Bronchial epithelial cell (primary cell): ENCODE measurements at places on chromosomes 6 and 20.
A peak's percentile ranks its signal among the peaks of the same experiment; 100 is the strongest.

DNA sequence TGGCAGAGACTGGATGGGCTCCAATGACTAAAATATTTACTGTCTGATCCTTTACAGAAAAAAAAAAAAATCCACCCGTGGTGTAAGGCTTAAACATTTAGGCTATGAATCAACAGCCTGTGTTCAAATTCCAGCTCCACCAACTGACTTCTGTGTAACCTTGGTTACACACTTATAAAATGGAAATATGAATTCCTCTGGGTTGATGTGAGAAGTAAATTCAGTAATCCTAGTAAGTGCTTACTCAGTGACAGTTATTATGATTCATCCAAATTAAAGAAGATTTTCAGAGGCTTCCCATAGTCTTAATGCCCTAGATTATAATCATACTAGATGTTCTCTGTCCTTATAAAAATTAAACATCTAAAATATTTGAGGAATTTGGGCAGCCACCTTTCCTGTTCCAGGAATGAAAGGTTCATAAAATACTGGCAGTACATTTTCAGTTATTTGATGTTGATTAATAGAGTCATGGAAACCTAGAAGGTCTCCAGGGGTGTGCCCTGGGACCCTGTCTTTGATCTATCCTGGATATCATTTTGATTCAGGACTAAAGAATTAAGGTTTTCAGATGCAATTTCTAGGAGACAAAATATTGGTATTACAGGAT, 180.3 kb upstream of the ZNF217 start:
- peak; percentile 97 for DNase-seq

DNA sequence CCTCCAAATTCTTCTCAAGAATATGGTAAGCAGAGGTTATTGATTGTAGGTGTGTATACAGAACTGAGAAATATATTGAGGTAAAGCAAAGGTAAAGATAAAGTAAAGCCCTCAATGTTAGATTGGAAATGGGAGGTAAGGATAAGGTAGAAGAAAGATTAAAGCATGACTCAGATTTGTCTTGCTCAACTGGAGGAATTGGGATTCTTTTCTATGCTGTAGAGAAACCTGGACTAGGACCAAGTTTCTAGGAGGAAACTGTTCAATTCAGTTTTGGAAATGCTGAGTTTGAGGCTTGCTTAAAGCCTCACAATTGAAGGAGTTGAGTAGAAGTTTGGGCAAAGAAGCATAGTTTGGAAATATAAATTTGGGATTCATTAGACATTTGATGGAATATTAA, 634.0 kb upstream of the PTCHD4 start:
- DNase-seq: peak; percentile 88

GRCh38 chr6:35894776-35895175, 26.1 kb downstream of the SRPK1 start:
- no peak for DNase-seq

- DNase-seq: no peak
These were observed 50.9 kb downstream of the CCN2 start for GRCh38 chr6:131900231-131900630.

GRCh38 chr20:50708845-50709635, 17.7 kb upstream of the RIPOR3 start:
- DNase-seq: no peak

- DNase-seq: no peak
These were observed 123.0 kb upstream of the SNX9 start for GRCh38 chr6:157699777-157700636.

DNA sequence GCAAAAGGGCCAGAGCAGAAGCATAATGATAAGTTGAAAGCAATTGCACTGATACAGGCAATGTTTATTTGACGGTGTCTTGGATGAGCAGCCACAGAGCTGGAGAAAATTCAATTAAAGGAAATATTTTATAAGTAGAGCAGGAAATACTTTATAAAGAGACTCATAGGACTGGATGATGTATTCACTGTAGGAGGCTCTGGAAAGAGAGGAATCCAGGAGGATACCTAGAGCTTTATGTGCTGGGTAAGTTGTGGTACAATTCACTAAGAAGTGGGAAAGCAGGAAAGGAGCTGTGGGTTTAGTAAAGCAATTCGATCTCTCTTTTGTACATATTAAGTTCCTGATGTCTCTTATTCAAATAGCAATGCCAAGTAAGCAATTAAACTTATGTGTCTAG, 86.3 kb downstream of the C6orf118 start:
- DNase-seq: no peak

DNA sequence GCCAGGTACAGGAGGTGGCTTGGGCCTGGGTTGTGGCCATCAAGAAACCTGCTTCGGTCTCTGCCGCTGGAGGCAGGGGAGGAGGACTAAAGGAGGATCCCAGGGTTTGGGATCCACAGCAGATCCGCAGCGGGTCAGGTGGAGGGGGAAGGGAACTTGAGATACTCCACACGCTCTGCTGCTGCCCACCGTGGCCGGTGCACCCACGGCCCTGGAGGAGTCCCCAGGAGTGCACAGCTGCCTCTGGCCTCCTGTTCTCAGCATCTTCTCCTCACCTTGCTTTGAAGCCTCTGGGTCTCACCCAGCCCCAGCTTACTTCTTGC, 286.8 kb downstream of the CDH4 start:
- no peak for DNase-seq

DNA sequence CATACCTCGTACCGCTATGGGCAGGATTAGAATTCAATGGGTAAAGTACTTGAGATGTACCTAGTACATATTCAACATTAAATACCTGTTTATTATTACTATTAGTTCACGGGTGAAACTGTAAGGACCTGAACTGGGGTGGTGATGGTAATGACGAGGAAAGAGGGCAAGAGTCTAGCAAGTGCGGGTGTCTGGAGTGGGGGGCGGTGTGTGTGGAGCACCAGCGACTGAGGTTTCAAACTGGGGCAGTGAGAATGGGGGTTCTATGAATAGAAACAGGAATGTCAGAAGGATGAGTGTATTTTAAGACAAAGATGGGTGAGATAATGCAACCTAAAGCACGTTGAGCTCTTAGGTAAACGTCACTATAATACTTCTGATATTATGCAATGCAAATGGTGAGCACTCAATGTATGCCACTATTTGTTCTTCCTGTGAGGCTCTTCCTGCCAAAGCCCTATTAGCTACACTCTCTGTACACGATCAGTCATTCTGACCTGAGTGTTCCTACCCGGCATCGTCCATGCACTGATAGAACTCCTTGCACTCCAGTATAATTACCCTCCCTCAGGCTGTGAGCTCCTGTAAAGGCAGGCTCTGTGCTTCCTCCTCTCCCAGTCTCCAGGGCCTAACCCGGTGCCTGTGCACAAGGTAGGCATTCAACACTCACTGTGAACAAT, 55.0 kb downstream of the ALDH5A1 start:
- DNase-seq: peak; percentile 32

DNA sequence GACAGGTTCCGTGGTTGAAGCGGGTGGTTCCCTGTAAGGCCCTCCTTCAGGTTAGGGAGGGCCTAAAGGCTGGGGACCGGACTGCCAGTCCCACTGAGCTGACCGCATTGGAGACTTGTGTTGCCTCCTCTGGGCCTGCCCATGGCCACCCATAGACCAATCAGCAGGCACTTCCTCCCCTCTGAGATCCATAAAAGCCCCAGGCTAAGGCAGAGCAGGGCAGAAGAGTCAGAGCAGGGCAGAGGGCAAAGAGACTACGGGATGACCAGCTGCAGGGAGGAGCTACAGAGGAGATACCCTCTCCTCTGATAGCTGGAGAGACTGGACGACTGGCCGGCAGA, 537.4 kb downstream of the TENT5A start:
- no peak for DNase-seq

GRCh38 chr20:61771805-61772350, 293.8 kb downstream of the TAF4 start:
- DNase-seq: no peak

- no peak for DNase-seq
These were observed 158.8 kb downstream of the DTNBP1 start for GRCh38 chr6:15504040-15504495.

- DNase-seq: peak; percentile 97
These were observed 14.9 kb downstream of the NT5E start for GRCh38 chr6:85464722-85465150.

DNA sequence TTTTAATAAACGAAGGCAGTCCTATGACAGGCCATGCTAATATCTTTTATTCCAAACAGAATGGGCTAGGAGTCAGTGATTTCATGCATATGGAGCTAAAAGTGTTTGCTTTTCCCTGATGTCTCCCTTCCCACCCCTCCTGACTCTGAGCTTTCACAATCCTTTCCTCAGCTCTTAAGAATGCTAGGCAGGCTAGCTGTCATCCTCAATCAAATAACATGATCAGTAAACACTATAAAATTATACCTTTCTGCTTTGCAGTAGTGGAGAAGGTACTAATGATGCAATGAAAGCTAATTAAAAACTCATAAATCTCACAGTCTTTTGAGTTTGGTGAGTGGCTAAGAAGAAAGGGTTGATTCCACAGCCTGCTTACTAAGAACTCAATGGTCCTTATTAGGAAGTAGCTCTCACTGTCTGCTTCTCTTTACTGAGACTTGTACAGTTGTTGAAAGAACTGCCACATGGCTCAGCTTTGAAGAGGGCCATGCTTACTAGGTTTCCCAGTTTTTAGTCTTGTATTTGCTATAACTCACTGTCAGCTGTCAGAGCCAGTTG, 250.9 kb upstream of the JAG1 start:
- DNase-seq: peak; percentile 75

GRCh38 chr20:2619961-2620595, 32.4 kb upstream of the NOP56 start:
- DNase-seq: peak; percentile 80

DNA sequence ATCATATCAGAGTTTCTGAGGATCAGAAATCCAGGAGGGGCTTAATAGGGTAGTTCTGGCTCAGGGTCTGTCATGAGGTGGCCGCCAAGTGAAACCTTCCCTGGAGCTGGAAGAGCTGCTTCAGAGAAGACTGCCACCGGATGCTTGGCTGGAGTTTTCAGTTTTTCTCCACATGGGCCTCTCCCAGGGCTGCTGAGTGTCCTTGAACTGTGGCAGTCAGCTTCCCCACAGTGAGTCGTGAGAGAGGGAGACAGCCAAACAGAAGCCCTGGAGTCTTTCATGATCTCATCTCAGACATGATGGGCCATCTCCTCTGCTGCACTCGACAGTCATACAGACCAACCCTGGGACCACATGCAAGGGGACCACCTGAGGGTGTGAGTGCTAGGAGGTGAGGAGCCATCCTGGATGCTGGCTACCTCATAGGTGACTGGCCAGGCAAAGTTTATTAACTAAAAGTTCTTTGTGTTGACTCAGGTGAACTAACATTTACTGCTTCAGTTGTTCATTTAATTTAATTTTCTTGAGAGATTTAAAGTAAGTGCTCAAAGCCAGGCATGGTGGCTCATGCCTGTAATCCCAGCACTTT, 71.5 kb downstream of the SHLD1 start:
- DNase-seq: no peak

- DNase-seq: no peak
These were observed 8.0 kb upstream of the SLC17A3 start for GRCh38 chr6:25882051-25882496.

- DNase-seq: no peak
These were observed 158.1 kb downstream of the SOX4 start for GRCh38 chr6:21751608-21752007.

- no peak for DNase-seq
These were observed 98.1 kb downstream of the MAP3K7 start for GRCh38 chr6:90488816-90489215.

DNA sequence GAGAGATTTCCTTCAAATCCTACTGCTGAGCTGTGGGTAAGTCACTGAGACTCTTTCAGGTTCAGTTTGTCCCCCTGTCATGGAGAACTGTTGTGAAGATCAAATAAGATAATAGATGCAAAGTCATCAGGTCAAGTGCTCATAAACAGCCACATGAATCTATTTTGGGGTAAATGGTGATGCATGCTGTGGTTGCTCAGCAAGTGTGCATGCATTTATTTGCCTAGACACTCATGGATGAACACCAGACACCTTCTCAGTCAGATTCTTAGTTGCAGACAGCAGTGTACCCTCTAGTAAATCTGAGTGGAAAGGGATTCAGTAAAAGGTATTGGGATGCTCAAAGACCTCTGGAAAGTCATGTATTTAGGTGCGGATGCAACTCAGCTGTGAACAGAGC, 168.0 kb upstream of the FOXA2 start:
- DNase-seq: no peak
